ENCODE measurements at places on chromosomes 7 and 10.

GRCh38 chr10:114110174-114110972 is 63.6 kb downstream of the CCDC186 start:
- no peak for DNase-seq

DNA sequence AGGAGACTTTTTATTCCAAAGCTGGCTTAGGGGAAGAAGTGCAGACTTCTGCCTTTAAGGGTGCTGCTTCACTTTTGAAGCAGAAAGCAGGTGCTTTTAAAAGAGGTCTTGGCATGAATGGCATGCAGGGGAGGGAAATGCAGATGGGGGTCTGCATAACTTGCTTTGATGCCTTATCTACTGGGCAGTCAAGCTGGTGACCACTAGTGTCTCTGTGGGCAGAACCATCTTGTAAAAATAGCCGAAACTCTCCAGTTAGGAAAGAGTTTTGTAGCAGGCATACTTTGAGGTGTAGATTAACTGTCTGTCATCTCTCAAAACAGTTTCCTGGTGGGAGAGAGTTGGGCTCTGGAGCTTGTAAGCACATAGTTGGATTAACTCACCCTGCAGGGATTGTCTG is 9.9 kb upstream of the CTNNA3 start:
- DNase-seq: no peak

- DNase-seq: no peak
Measured at GRCh38 chr10:80443531-80443974, 10.6 kb upstream of the TSPAN14 start.

DNA sequence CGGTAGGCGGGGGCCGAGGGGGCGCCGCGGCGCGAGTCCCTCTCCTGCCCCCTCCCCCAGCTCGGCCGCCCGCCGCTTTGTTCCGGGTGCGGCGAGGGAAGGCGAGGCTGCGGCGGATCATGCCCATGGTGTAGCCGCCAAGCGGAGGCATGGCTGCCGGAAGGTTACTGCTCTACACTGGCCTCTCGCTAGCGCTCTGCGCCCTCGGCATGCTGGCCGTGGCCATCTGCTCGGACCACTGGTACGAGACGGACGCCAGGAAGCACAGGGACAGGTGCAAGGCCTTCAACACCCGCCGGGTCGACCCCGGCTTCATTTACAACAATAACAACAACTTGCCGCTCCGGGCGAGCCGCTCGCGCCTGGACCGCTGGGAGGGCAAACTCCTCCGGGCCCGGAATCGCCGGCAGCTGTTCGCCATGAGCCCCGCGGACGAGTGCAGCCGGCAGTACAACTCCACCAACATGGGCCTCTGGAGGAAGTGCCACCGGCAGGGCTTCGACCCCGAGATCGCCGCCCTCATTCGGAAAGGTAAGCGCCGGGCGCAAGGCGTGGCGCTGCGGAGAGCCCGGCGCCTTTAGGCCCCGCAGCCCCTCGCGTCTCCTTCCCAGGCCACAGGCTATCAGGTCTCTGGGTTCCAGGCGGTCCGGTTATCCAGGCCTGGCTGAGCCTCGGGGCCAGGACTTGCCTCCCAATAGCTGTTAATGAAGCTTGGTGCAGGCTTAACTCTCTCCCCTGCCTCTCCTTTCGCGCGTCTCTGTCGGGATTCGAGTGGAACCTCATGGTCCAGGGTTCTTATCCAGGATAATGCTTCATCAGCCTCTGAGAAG is 513 bp downstream of the TMEM178B start:
- peak; percentile 18 for DNase-seq

- no peak for DNase-seq
Measured at GRCh38 chr7:51827631-51828030, 511.0 kb upstream of the COBL start.

- DNase-seq: no peak
Measured at GRCh38 chr7:1404898-1405548, 54.2 kb downstream of the MICALL2 start.

DNA sequence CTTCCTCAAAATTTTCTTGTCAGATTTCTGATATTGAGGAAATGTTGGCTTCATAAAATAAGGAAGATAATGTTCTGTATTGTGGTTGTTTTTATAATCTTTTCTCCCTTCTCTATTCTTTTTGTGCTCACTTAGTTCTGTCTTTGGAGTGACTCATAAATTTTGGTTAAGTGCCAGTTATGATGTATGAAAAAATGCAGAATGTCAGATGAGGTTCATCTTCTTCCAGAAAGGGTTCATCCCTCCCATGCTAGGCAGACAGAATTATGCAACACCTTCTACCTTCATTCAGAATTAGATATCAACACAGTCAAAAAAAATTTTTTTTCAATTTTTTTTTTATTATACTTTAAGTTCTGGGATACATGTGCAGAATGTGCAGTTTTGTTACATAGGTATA is 36.6 kb upstream of the CYP2C19 start:
- no peak for DNase-seq

- DNase-seq: no peak
Measured at GRCh38 chr10:89114846-89115625, 92.1 kb downstream of the CH25H start.

- DNase-seq: no peak
Measured at GRCh38 chr7:50706469-50706937, 76.2 kb downstream of the GRB10 start.

- DNase-seq: no peak
Measured at GRCh38 chr10:124010563-124011131, 82.8 kb downstream of the CHST15 start.

DNA sequence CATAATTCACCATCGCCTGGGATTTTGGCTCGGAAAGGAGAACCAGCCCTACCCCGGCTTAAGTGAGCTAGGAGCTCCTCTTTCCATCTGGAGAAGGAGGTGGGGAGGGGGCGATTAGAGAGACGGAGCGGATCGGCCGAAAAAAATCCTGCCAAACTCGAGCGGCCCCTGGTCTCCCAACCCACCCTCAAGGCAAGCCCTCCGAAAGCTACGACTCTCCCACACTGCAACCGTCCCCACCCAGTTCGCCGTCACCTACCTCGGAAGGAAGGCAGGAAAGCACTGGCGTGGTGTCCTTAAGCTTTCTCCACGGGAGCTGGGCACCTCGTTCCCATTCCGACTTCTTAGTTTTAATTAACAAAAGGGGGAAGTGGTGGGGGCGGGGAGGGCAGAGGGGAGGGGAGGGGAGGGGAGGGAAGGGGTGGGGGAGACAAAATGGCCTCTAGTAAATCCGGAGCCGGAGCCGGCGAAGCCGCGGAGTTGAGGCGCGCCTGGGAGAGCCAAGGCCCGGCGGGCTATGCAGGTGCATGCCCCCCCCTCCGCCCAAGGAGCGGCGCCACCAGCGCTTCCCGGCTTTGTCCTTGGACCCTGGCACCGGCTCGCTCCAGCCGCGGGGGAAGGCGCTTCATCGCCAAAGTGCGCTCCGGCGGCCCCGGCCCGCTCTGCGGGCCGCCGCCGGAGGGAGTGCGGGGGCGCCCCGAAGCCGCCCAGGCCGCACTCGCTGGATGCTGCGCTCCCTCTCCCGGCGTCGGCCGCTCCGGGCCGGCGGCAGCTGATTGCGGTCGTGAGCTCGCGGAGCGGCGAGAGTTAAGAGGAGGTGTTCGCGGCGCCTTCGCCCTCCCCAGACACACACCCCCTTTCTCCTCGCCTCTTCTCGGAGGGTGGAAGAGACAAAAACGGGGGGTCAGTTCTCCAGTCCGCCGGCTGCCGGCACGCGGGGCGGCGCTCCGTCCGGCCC is at the start of gene LRRC4:
Gene LRRC4, minus strand, starts transcription at position 784 of the 958 bp plus-strand sequence. CDS start 797 bp downstream, outside the sequence.
- no peak for DNase-seq

GRCh38 chr7:42662862-42663261 is 249.0 kb downstream of the C7orf25 start:
- no peak for DNase-seq

DNA sequence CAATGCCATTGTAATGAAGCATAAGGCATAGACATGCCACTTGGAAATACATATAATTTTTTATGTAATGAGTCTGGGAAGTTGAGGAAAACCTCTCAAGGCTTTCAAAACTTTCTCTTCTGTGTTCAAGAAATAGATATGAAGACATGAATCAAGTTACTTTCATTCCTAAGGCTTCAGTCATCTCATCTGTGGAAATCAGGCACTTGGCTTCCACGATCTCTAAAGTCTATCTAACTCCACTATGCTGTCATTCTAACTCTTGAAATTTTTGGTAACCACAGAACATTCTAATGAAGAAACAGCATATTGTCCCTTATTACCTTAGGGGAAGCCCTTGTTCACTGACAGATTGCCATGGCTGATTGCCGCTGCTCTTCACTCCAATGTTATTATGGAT is 242.6 kb downstream of the CNTNAP2 start:
- no peak for DNase-seq

DNA sequence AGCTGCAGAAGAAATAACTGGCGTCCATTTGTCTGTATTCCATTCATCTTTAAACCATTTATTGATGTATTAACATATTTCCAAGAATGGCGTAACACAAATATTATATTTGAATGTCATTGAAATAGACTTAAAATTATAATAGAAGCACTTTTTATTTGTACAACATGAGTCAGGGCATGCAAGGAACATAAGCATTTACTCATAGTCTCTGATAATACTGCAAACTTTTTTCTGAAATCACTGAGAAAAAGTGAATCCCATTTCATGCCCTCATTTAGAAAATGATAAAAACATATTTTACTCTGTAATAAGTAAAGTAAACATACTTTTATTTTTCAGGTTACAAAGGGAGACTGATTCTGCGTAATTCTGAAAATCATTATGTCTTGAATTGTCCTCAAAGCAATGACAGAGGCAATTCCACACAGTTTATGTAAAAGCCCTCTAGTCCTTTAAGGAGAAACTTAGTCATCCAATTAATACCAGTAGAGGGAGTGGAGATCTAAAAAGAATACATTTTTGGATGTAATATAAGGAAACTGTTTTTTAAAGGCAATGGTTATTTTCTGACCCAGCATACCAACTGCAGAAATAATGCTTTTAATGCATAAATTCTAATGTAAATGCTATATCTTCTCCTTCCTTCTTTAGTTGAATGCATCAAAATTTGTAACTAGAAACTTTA is 58.1 kb downstream of the AGMO start:
- DNase-seq: no peak

DNA sequence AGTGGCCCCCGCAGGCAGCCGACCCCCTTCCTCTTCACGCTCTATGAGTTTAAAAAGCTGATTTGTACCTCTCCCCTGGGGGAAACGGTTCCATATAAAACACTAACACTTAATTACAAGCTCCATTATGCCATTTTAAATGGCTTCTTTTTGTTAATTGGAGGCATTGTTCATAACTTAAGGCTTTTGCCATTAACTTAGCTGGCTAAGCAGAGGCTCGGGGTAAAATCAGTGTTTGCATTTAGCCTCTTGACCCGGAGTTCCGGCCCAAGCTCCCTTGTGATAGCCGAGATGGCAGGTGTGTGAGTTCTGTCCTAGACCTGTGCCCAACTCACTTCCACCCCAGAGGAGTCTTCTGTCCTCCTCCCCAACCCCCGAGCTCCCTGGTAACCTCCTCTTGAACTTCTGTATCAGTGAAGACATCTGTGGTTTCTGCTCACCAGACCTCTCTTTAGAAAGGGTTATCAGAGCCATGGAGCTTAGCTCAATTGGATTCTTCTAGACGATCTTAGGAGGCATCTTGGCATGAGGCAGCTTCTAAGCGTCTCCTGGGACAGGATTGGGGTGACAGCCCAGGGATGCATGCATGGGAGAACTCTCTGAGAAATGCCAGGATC is 34.2 kb upstream of the SH2B2 start:
- no peak for DNase-seq

- DNase-seq: no peak
Measured at GRCh38 chr10:127122831-127123230, 73.6 kb downstream of the INSYN2A start.

- DNase-seq: no peak
Measured at GRCh38 chr10:86821388-86821999, 65.1 kb downstream of the BMPR1A start.

GRCh38 chr7:75662579-75663301 is 76.0 kb downstream of the HIP1 start:
- DNase-seq: no peak

GRCh38 chr7:99997545-99998137 is 17.8 kb upstream of the ZKSCAN1 start:
- peak; percentile 29 for DNase-seq

GRCh38 chr7:105191331-105191730 is 177.3 kb downstream of the KMT2E start:
- no peak for DNase-seq

DNA sequence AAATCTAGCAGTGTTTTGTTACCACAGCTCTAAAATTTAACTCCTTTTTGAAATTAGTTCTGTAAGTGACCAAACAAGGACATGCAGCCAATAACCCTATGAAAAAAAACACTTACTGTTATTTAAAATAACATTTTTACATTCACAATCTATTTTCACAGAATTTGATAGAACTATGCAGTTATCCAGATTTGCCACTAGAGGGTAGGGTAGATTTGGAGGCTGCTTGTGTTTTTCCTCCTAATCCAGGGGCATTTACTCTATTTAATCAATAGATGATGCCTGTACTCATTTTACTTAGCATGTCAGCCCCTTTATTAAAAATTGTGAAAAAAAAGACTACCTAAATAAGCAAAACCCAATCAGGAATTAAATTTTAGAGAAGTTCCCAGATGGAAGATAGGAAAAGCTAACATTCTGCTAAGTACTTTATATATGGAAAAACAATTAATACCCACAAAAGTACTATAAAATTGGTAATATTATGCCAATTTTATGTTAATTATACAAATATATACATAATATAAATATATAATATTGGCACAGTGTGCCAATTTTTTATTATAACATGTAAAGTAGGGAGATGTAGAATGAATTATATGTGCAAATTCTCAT is 18.1 kb upstream of the LIPK start:
- DNase-seq: peak; percentile 11

DNA sequence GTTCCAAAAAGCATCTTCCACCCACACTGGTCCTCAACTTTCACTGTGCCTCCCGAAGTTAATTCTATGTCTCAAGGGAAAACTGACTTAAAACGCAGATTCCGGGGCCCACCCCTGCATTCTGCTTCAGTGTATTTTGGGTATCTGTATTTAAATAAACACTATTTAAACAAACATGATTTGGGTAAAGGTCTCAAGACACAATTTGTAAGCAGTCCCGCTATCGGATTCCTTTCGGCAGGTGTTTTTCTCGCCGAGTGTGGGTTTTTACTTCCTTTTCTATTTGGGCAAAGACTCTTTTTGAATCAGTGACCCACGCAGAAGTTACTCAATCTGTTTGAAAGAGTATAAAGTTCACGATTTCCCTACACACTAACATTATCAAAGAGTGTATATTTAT is 1.2 kb downstream of the PDIA4 start:
- DNase-seq: no peak

GRCh38 chr7:124649397-124650014 is 116.1 kb downstream of the GPR37 start:
- peak; percentile 43 for DNase-seq

- no peak for DNase-seq
Measured at GRCh38 chr10:129689671-129690071, 222.6 kb downstream of the MGMT start.
